ENCODE measurements at places on chromosomes 2 and 18.

GRCh38 chr2:15348045-15348444 is 213.1 kb downstream of the NBAS start:
- peak; percentile 17 for DNase-seq

- DNase-seq: no peak
Observed at GRCh38 chr2:192148620-192149321, 46.0 kb downstream of the TMEFF2 start.

DNA sequence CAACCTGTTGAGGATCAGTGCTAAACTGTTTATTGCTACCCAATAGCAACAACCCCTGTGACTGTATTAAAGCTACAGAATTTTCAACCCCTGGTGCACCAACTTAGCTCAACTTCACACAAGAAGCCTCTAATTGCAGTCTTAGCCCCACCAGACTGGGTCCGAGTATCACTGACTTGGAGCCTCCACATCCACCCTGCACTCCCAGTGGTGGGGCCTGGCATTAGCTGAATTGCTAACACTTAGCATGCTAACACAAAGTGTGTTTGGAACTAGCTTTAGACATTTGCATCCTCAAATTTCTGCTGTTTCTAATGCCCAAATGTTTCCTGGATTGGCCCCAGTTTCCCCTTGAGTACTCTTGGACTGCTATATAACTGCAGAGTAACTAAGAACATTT is 298.6 kb downstream of the AGPS start:
- no peak for DNase-seq

DNA sequence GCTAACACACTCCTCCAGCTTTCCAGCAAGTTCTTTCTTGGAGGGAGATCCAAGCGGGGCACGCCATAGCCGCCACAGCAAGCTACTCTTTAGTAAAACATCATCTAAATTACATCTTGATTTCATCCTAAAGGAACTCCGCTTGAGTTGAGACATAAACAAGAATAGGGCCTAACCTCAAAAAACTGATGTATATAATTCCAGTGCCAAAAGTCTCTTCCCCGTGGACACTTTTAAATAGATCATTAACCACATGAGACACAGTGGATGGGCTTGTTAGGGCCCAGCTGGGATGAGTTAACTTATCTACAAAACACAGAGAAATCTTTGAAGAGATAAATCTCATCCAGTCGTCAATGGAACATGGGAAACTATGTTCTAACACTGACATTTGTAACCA is 20.8 kb upstream of the MLPH start:
- no peak for DNase-seq

- DNase-seq: no peak
Observed at GRCh38 chr18:63161032-63161760, 158.4 kb downstream of the BCL2 start.

- no peak for DNase-seq
Observed at GRCh38 chr2:162266460-162266760, 23.2 kb upstream of the FAP start.

GRCh38 chr18:63158676-63159291 is 160.8 kb downstream of the BCL2 start:
- DNase-seq: no peak

DNA sequence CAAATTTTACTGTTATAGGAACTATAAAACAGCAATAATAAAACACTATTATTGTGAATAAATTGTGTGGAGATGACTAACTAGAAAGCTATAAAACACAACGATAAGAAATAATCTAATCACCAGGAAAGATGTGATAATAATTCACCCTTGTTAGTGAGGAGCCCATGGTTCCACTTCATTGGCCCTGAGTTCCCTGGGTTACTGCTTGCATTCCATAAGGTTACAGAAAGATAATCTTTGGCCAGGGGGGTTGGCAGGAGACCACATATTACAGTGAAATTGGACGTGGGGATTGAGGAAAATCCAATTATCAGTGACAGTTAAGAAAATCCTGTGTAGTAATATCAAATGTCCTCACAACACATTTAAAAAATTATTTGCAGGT is 2.5 kb upstream of the CPO start:
- no peak for DNase-seq

- no peak for DNase-seq
Observed at GRCh38 chr2:199466692-199467065, 8.9 kb upstream of the SATB2 start.

- no peak for DNase-seq
Observed at GRCh38 chr2:34734042-34734441, 1134.9 kb upstream of the FAM98A start.
